NCI-H1105 (cell line): ENCODE measurements at places on chromosomes 12 and 14.
A peak's percentile ranks its signal among the peaks of the same experiment; 100 is the strongest.

GRCh38 chr14:35897616-35898111 lies 71.5 kb downstream of the BRMS1L start:
- no peak for DNase-seq

DNA sequence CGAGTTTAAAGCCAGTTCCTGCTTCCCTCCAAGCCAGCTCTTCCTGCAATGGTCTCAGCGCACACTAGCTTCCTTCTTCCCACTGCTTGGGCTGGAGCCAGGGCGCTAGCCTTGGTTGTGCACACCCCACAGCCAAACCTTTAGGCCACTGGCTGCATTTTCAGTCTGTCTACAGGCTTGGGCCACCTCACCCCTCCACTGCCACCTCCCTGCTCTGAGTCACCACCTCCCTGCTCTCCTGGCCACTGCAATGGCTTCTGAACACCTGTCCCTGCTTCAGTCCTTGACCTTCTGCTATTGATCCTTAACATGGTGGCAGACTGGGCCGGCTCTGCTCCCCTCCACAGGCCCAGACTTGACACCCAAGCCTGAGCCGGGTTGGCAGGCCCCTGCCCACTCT lies 151.1 kb downstream of the RBM19 start:
- no peak for DNase-seq

- DNase-seq, result peak; percentile 97
Observed at GRCh38 chr12:75390899-75391538, at the start of gene GLIPR1L2. Gene GLIPR1L2, plus strand, starts transcription at chr12:75391089. Its CDS starts 28 bp downstream, at chr12:75391117.

- DNase-seq, result no peak
Observed at GRCh38 chr14:63966407-63966806, 113.6 kb downstream of the SYNE2 start.

DNA sequence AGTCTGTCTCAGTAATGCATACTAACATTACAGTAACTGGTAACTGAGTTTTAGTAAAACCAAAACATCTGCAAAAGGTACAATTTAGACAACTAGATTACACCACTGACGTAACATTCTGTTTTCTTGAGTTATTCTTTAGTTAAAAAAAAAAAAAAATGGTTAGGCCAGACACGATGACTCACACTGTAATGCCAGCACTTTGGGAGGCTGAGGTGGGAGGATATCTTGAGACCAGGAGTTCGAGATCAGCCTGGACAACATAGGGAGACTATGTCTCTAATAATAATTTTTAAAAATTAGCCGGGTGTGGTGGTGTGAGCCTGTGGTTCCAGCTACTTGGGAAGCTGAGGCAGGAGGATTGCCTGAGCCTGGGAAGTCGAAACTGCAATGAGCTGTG lies 34.1 kb downstream of the AP5M1 start:
- no peak for DNase-seq

DNA sequence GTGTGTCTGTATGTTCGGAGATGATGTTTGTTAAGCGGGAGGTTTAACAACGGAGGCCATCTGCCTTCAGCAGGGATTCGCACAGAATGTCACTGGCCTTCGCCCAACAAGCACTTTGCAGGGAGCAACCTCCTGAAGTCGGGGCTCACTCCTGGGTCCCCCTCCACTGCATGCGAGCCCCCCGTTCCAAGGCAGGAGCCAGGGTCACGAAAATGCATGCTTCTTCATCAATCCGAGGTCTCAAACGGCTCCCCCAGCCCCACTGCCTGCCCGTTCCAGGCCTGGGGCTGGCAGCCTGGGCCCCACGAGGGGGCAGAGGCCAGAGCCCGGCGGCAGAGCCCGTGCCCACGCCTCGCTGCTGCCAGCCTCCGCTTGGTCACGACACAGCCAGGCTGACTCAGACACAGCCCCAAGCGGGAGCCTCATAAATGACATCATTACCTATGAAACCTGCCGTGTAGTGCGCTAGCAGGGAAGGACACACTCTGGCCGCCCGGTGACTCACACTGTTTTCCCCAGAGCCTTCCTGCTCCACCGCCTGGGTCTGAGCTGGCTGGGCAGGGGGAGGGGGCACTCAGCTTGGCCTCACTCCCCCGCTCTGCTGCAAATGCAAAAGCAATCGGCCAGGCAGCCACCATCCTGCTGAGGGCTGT lies 169.5 kb upstream of the RTL1 start:
- DNase-seq, result no peak

DNA sequence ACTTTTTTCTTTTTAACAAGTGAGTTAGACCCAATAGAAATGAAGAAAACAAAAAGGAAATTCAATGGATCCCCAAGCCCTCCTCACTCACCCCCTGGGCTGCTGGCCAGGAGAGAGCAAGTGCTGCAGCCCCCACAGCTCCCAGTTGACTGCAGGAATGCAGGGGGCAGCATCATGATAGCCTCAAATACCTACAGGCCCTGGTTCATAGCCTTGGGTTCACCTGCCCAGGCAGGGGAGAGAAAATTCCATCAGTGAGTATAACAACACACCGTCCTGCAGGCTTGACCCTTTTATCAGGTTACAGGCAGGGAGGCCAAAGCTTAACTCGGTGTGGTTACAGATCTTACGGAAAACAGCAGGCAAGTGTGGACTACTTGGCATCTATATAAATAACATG lies 76.3 kb downstream of the PHLDA1 start:
- DNase-seq, result no peak

DNA sequence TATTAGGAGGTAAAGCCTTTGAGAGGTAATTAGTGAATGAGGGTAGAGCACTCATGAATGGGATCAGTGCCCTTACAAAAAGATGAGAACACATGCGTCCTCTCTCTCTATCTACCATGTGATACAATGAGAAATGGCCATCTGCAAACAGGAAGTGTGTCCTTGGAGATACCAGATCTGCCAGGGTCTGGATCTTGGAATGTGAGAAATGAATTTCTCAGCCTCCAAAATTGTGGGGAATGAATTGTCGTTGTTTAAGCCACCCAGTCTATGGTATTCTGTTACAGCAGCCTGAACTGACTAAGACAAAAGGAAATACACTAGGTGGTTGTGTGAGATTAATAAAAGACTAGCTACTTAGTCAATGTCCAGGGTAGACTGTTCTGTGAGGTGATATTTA lies 366.6 kb downstream of the NELL2 start:
- no peak for DNase-seq

DNA sequence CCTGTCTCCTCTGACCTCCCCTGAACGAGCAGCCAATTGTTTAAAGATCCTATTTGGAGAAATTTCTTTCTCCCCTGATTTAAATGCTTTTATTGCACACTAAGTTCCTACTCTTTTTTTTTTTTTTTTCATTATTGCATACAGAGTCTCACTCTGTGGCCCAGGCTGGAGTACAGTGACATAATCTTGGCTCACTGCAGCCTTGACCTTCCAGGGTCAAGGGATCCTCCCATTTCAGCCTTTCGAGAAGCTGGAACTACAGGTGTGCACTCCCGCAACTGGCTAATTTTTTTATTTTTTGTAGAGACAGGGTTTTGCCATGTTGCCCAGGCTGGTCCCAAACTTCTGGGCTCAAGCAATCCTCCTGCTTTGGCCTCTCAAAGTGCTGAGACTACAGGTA lies 5.2 kb upstream of the P2RX7 start:
- DNase-seq, result no peak

DNA sequence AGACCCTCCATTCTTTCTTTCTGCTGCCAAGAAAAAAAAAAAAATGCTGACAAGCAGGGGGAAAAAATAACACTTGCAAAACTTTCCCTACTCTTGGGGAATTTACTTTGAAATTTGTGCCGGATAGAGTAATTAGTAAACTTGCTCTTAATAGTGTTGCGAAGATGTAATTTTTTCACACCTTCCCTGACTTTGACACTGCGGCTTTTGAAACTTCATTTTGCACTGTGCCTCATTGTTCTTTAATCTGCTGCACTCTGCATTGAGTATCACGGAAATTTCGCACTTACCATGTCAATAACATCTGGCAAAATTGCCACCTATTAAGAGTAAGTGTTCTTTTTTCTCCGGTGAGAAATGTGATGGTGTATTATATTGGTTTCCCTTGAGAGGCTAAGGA lies 596.1 kb downstream of the VRK1 start:
- DNase-seq, result no peak

- DNase-seq, result no peak
Observed at GRCh38 chr14:24100197-24100981, 6.3 kb downstream of the PCK2 start.

GRCh38 chr14:94571395-94571794 lies 9.8 kb upstream of the SERPINA5 start:
- DNase-seq, result no peak

DNA sequence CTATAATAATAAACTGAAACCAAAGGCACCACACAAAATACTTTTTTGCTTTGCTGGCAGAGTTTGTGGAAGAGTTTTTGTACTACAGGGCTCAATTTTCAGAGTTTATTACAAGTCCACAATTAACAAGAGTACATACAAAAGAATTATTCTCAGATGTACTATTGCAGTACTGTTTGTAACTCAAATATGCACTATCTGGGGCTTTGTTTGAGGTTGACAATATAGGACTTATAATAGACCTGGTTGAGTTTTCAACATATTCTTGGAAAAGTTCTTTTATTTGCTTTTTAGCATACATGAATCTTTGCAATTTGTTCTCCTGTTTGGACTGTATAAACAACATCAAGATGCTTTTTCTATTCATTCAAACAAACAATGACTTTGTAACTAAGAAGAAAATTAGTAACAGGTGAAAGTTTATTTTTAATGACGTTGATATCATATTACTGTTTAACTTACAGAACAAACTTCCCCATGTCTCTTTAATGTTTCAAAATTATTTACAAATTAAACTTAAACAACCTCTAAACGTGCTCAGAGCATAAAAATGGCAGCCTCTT lies 407.4 kb upstream of the PRICKLE1 start:
- no peak for DNase-seq

- DNase-seq, result no peak
Observed at GRCh38 chr14:34403646-34404045, 58.4 kb downstream of the SPTSSA start.

DNA sequence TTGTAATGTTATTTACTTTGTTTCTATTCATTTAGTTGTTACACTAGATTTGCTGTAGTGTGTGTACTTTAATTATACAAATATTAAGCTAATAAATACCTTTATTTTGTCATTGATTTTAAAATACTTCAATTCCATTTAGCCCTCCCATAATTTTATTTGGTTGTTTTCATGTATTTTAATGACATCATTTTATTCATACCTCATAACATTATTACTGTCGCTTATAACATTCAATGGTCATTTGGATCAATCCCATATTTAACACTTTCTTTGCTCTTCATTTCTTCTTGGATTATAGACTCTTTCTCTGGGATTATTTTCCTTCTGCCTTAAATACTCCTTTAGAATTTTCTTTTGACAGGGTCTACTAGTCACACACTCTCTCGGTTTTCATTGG lies 86.6 kb upstream of the CAND1 start:
- DNase-seq, result no peak

DNA sequence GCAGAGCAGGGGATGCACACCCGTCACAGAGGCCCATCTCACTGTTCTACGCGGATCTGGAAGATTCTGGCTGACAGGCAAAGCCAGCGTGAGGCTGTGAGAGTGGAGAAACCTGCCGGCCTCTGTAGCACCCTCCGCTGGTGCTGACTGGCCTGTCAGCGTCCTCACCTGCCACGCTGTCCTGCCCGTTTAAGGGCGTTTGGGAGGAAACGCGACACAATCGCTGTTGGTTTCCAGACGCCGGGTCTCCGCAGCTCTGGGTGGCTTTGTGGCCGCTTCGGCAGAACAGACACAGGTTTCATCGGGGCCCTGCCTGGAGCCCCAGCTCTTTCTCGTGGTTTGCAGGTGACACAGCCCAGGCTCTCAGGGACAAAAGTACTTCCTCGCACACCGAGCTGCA lies 70.6 kb downstream of the NOC4L start:
- DNase-seq, result no peak

- DNase-seq, result no peak
Observed at GRCh38 chr12:65630555-65630954, 193.7 kb upstream of the HMGA2 start.

GRCh38 chr12:4152145-4152795 lies 121.3 kb upstream of the CCND2 start:
- DNase-seq, result no peak

DNA sequence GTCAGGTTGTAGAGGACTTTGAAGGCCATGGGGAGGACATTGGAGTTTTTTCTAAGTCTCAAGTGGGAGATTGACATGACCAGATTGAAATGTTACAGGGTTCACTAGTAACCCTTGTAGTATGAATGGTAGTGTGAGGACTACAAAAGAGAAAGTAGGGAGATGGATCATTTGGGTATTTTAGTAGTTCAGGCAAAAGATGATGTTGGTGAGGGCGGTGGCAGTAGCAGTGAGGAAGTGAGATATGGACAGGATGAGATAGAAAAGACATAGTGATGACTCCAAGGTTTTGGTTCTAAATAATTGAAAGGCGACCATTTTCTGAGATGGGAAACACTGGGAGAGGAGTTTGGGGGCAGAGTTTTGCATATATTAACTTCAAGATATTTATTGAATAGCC lies 94.2 kb upstream of the CNTN1 start:
- DNase-seq, result no peak

- no peak for DNase-seq
Observed at GRCh38 chr12:59645242-59645641, 49.4 kb downstream of the SLC16A7 start.

GRCh38 chr14:23355871-23356435 lies 3.3 kb upstream of the SLC22A17 start:
- no peak for DNase-seq

GRCh38 chr12:53699678-53700025 lies 23.8 kb upstream of the ATP5MC2 start:
- no peak for DNase-seq

GRCh38 chr12:77218278-77218677 lies 152.9 kb upstream of the E2F7 start:
- DNase-seq, result no peak

DNA sequence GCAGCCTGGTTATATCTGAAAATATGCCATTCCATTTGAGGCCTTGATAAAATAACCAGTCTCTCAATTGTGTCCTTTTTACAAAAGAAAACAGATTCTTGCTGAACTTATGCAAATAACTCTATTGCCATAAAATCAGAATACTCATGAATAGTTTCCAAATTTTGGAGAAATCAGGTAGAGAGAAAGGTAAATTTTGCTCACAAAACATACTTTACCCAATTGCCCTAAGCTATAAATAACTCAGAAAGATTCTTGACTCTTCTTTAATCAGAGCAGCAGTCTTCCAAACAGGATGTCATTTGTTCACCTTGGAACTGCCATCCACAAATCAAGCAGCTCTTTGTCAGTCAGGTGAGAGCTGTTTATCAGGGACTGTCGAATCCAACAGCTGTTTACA lies 12.6 kb downstream of the ZNF26 start:
- no peak for DNase-seq

DNA sequence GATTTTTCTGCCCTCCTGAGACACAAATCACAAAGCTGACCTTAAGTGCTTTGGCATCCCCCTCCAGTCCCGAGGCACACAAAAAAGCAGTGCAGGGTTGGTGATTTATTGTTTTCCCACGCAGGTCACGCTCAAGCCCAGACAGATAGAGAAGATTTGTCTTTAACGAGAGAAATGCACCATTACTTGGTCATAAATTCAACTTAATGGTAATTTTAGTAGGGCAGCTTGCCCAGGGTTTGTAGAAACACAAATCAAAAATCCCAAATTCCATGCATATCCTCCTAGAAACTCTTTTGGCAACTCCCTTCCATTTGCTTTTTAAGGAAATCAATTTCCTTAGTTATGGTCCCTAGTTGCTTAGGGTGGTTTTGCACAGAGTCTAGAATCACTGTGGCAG lies 132.6 kb downstream of the IGF1 start:
- DNase-seq, result no peak

- DNase-seq, result no peak
Observed at GRCh38 chr14:55333711-55334485, 62.7 kb downstream of the FBXO34 start.
